LoVo (cell line): ENCODE measurements at places on chromosomes 2 and 18.
A peak's percentile ranks its signal among the peaks of the same experiment; 100 is the strongest.

DNA sequence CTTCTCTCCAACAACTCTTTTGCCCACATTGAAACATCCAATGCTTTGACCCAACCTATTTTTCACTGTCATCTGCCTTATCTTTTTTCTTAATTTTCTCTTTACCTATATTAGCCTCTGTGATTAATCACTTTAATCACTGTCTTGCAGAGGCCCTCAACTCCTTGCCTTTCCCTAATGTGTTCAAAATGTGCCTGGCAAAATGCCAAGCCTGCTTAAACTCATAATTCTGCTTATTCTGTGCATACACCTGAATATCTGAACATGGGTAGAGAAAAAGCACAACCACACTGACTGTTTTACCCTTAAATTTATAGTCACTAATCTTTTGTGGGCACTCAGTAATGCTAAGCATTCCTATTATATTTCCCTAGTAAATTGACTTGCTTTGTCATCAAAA, 63.0 kb upstream of the GALNT13 start:
- no peak for DNase-seq

GRCh38 chr2:20091305-20091991, 40.0 kb upstream of the LAPTM4A start:
- no peak for DNase-seq

DNA sequence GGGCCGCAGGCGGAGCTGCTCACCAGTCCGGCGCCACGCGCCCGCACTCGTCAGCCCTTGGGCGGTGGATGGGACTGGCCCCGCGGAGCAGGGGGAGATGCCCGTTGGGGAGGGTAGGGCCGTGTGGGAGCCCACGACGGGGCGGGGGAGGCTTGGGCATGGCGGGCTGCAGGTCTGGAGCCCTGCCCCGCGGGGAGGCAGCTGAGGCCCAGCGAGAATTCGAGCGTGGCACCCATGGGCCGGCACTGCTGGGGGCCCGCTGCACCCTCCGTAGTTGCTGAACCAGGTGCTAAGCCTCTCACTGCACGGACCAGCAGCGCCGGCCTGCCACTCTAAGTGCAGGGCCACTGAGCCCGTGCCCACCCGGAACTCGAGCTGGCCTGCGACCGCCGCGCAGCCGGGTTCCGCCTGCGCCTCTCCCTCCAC, 182.4 kb upstream of the ERBB4 start:
- DNase-seq = no peak

GRCh38 chr2:43269074-43269572, 42.7 kb upstream of the ZFP36L2 start:
- no peak for DNase-seq

GRCh38 chr18:35215026-35215425, 25.8 kb upstream of the ZNF397 start:
- no peak for DNase-seq

DNA sequence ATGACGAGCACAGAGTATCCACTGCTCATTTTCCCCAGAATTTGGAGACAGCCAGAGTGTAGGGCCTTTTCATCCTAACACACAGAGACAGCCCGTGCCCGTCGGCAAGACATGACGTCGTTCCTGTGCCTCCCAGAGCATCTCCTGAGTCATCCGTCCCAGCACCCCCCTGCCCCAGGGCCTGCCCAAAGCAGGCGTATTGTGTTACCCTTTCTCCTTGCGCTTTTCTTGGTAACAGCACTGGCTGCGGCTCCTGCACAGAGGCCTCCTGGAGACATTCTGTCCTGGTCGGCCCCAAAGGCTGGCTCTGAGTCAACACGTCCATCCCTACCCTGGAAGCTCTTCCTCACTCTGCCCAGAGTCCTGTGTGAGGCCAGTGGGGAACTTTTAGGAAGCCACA, 217.1 kb downstream of the KLHL29 start:
- no peak for DNase-seq

DNA sequence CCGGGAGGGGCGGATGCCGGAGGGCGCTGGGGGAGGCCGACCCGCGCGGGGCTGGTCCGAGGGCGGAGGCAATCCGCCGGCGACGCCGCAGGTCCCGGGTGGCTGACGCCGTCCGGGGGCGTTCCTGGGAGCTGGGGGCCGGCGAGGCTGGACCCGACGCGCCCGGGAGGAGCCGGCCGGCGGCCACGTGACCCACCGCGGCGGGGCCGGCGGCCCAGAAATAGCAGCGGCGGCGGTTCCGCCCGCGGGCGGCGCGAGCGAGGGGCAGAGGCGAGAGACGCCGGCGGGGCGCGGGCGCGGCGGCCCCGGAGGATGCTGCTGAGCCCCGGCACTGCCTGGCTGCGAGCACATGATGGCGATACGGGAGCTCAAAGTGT, at the start of gene RAB31:
TSS of gene RAB31 (plus strand) at position 245 of the 377 bp plus-strand sequence. CDS start at position 350, 105 bp downstream.
- DNase-seq = peak; percentile 38

GRCh38 chr2:9519250-9519649, 36.4 kb downstream of the ADAM17 start:
- DNase-seq = no peak

DNA sequence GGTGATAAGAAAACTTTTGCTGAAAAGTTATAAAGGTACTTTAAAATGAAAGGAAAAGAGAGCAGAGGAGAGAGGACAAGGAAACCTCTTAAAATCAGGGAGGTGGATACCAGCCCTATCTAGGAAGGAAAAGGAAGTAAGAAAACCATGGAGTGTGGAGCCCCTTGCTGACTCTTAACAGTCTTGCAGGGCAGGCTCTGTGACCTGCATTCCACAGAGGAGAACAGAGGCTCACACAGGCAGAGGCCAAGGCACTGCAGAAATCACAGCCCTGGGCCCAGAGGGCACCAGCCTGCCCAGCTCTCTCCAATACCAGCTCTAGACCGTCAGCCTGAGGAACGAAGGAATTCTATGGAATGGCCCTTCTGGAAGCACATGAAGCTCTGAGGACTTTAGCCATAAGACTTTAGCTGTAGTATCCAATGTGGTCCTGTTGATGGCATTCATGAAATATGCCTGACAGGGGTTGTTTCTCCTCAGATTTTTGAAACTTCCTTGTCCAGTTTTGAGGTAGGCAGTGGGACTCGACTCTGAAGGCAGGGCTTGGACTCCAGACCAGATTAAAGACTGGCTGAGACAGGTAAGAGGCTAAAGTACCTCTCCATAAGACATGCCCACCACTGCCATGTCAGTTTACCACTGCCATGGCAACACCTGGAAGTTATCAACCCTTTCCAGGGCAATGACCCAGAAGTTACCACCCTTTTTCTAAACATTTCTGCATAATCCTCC, 216.3 kb downstream of the ANAPC1 start:
- DNase-seq = peak; percentile 37

GRCh38 chr2:23015651-23016200, 369.3 kb upstream of the KLHL29 start:
- no peak for DNase-seq

DNA sequence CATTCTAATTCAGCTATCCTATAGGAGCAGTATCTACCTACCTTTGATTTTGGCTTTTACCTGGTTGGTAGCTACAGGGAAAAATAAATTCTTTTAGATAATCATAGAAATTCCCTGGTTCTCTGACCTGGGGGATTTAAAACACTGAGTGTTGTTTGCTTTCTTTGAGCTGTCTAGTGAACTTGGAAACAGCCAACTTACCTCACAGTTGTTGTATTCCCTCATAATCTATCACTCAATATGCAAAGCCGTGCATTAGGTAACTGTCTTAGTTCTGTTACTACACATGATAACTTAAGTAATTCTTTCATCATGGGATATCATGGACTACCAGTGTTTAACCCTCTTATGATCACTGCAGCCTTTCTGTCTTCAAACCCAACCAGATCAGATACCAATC, 127.8 kb downstream of the TTC27 start:
- DNase-seq = no peak

DNA sequence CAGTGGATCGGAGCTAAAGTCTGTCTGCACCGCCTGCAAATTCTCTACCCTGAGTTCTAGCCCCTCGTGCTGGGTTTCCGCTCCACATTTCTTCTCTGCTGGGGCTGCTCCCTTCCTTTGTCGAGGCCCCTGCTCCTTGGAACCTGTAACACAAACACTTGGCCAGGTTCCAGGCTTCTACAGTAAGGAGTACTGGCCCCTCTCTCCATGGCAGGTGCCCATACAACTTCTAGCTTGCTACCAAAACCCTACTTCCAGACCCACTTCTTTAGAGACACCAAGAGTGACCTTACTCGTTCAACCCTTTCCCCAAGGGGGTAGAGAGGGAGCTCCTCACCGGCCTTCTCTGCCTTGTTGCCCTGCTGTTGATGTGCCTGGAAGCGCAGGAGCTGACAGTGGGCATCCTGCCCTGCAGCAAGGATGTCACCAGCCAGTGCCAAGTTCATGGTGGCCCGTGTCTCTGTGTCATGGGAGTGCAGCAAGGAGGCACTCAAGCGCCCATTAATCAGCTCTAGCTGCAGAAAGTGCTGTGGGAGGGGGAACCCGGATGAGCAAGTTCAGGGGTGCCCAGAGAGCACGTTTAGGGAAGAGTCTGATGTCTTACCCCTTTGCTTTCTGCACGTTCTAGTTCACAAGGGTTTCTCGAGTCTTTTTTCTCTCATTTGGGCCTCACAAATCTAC, 1.1 kb downstream of the PREB start:
- no peak for DNase-seq

DNA sequence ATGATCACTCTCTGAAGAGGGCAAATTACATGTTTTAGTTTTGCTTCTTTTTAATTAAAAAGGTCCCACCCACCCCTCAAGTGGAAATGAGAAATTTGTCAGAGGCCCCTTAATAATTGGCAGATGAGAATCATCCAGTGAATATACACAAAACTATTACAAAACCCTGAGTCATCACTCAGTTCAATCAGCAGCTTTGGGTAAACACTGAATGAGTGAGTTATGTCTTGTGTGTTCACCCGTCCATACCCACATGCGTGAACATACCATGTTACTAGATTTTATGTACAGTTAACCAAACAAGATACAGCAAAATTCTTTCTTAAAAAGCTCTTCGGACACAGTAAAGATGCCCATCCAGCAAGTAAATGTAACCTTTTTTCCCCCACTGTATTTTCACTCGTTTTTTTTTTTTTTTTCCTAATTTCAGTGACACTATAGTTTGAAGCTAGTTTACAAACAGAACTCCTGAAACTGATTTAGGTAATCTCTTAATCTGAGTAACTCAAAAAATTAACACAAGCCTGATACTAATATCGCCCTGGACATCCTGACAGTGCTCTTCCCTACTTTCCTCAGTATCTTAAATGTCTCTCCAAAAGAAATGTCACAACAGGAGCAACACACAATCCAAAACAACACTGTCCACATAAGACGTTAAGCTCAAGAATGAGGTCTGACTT, 1.4 kb downstream of the PSME4 start:
- DNase-seq = peak; percentile 67

GRCh38 chr2:48504647-48505327, 25.2 kb upstream of the STON1 start:
- DNase-seq = no peak

DNA sequence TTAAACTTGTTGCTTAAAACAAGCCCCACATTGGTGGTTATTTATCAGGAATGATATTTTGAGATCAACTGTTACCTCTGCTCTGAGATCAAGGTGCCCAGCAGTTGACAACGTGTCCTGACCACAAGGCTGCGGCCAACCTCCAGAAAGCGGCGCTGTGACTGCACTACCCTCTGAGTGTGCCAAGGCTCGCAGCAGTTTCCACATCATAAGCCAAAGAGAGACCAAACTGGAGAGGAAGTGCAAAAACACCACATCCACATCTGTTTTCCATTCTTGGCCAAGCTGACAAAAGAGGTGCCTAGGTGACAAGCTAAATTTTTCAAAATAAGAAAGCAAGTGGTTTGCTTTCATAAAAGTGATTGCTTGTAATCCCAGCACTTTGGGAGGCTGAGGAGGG, 410.8 kb upstream of the POU3F3 start:
- no peak for DNase-seq

- DNase-seq = no peak
These were observed 95.6 kb upstream of the PDE1A start for GRCh38 chr2:182522405-182522896.

DNA sequence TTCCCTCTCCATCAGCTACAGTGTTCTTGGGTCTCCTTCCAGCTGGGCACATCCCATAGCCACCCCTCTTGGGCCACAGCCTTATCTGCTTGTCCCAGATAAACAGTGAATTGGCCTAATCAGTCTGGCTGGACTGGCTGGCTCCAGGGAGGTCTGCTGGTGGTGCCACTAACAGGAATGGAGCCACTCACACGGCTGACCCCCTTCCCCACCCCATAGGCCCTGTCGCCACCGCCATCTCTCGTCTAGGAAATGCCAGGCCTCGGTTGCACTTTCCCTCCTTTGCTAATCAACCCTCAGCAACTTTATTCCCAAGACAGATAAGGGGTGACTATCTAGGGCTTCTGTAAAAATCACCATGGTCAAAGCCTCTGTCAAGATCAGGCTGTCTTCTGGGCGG, 23.0 kb upstream of the TNP1 start:
- no peak for DNase-seq

DNA sequence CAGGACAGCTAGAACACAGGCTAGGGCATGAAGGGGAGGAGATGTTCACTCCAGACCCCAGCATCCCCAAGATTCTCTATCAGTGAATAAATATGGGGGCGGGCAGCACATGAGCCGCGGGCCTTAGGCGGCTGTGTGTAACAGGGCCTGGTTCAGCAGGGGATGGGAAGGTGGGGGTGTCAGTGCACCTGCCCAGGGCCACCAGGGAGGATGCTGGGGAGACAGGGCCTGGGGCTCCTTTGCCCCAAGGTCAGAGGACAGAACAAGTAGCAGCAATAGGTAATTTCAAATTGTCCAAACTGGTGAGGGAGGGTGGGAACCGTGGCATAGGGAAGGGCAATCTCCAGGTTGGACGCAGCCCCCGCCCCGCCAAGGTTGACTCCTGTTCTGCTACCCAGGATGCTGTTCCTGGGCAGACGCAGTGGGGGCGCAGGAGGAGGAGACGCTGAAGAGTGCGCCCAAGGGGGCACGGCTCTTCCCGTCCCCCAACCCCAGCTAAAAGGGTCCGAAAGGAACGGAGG, 16.2 kb downstream of the CYP26B1 start:
- DNase-seq = no peak

GRCh38 chr18:44156776-44157335, 523.8 kb upstream of the SETBP1 start:
- DNase-seq = no peak

GRCh38 chr2:41784496-41784895, 263.3 kb upstream of the PKDCC start:
- no peak for DNase-seq

DNA sequence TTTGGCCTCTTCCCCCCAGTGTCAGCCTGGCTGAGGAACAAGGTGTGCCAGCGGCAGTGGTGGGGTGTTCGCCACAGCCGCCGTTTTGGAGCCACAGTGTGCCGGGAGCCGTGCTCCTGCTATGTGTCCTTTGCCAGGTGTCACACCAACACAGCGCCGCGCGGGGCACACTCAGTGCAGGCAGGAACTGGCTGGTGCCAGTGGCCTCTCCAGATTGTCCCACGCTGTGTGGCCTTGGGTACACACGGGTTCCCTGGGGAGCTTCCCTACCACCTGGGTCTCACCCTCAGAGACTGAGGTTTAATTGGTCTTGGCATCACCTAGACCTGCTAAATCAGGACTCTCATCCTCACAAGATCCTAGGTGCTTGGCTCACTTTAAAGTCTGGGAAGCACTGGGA, 171.6 kb downstream of the LDLRAD4 start:
- no peak for DNase-seq

GRCh38 chr2:134590679-134591078, 128.1 kb downstream of the TMEM163 start:
- no peak for DNase-seq

GRCh38 chr2:174325373-174326160, 9.2 kb upstream of the SP9 start:
- no peak for DNase-seq
